Hematopoietic multipotent progenitor cell treated with erythropoietin and hydrocortisone succinate and interleukin-3 and kit ligand, for 15 days (in vitro differentiated cells): ENCODE measurements at places on chromosomes 6 and 20.
A peak's percentile ranks its signal among the peaks of the same experiment; 100 is the strongest.

DNA sequence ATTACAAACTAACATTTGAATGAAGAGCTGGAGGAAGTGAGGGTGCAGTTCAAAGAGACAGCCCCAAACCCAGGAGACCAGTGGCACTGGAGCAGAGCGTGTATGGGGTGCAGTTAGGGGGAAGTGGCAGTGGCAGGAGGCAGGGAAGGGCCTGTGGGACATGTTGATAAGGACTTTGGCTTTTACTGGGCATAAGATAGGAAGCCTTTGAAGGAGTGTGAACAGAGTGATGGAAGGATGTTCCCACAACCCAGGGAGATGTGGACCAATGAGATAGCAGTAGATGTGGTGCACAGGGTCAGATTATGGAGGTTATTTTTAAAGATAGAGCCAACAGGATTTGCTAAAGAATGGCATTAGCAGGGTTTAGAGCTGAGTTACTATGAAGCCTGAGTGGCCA, 56.4 kb downstream of the AIG1 start:
- no peak for DNase-seq

DNA sequence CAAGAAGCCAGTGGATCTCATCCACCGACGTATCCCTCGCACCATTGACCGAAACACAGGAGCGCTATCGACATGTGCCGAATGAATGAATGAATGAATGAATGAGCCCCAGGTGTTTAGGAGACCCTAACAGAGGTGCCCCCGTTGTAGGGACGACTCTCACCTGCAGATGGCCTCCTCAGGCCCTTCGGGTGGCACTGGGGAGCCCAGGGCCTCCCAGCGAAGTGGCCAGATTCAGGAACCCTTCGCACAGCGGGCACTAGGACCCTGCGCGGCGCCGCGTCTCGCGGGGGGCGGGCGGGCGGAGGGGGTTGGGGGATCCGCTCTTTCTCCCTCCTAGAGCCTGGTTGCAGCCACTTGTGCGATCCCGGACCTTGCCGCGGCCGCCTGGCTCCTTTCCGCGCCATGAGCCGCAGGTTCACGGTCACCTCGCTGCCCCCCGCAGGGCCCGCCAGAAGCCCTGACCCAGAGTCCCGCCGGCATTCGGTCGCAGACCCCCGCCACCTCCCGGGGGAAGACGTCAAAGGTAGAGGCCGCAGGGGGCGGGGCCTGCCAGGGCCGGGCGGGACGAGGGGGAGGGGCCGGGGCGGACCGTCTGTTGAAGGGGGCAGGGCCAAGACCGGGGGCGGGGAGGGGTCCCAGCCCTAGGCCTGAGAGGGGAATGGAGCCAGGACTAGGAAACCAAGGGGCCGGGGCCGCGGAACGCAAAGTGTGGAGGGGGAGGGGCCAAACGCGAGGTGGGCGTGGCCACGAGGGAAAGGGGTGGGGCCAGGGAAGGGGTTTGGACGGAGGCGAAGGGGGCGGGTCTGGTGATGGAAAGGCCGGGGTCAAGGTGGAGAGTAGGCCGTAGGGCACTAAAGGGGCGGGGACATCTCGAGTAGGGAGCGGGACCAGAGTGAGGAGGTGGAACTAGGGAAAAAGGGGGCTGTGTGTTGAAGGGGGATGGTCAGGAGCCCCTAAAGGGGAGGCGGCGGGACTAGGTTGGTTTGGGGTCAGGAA, 7.4 kb upstream of the SLC12A5 start:
- DNase-seq = peak; percentile 14

DNA sequence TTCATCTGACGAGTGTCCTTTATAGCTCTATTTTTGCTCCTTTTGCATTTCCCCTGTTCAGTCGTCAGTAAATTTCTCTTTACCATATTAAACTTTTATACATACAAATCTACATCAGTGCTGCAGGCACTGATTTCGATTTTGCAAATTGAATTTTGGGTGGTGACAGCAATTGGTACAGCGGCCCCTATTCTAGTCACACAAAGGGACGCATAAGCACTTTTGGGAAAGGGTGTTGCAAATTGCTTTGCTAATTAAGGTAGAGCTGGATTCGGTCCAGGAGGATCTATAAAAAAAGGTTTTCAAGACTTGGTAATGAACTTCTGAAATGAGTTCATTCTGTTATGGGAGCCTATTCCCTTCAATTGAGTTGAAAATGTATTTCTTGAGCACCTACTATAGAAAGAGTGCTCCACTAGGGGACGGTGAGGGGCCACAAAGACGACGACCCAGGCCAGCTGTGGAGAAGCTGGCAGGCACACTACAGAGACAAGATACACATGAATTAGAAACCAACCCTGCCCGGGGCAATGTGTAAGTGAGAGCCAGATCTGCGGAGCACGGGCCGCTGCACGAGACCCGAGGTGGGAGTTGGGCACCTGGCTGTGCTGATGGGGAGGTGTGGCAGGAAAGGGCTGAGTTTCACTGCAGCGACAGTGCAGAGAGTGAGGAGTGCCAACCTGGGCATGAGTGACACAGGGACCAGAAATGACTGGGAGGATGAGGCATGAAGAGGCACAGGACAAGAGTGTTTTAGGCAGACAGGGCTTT, 5.4 kb downstream of the UQCC2 start:
- no peak for DNase-seq

GRCh38 chr6:47654255-47654654, 44.1 kb upstream of the ADGRF4 start:
- DNase-seq = no peak

DNA sequence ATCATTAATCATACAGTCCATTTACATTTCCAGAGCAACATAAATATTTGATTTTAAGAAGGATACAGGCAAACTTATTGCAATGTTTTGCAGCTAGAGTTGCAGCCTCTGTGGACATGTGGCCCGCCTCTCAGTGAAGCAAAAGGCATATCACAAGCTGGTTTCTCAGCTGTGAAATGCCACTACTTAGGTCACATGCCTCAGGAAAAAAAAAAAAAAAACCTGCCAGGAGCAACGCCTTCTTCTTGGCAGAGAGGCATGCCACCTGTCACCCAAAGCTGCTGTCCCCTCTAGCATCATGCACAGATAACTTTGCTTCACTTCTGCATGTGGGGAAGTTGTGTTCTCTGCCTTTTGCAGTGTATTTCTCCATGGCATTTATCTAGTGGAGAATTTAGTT, 18.5 kb downstream of the GRM1 start:
- DNase-seq = no peak

- no peak for DNase-seq
Observed at GRCh38 chr6:146560607-146561006, 17.0 kb downstream of the RAB32 start.

GRCh38 chr6:29685718-29686326, 4.9 kb upstream of the ZFP57 start:
- no peak for DNase-seq

DNA sequence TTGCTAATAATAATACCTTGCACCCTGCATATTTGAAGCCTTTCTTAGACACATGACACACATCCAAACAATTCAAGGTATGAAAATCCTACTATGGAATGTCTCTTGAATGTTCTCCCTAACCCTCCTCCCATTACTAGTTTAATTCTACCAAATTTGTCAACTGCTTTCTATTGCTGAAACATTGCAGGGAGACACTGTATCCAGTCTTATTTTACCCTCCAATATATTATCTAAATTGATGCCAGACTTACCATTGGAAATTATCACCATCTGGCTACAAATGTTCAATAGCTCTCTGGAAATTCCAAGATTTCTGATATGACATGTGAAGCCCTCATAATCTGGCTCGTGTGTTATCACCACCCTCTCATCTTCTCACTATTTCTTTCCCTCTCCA, 1027.3 kb upstream of the CITED2 start:
- no peak for DNase-seq

DNA sequence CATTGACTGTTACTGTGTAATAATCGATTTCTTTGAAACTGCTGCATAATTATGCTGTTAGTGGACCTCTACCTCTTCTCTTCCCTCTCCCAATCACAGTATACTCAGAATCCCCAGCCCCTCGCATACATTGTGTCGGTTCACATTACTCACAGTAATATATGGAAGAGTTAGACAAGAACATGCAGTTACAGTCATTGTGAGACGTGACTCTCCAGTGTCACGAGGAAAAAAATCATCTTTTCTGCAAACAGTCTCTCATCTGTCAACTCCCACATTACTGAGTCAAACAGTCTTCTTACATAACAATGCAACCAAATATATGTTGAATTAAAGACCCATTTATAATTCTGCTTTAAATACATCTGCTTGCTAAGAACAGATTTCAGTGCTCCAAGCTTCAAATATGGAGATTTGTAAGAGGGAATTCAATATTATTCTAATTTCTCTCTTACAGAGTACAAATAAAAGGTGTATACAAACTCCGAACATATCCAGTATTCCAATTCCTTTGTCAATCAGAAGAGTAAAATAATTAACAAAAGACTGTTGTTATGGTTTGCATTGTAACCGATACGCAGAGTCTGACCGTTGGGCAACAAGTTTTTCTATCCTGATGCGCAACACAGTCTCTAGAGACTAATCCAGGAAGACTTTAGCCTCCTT, 113.3 kb downstream of the TMEM242 start:
- DNase-seq = no peak

DNA sequence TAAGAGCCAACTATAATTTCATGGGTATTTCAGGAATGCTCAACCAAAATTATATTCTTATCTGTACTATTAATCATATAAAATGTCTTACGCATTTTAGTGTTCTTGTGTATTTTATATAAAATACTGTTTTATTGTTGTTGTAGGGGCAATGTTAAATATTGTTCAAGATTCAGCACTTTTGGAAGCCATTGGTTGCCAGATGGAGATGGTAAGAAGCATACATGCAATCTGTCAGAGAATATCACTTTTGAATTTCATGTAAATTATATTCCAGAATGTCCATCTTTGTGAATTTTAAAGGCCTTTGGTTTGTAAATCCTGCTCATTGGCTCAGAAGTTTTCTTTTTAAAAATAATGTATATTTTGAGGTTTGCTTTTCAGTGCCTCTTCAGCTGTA, 50.0 kb upstream of the ADIG start:
- no peak for DNase-seq

GRCh38 chr6:145841668-145842067, 27.1 kb upstream of the FBXO30 start:
- no peak for DNase-seq
